ENCODE measurements at places on chromosomes 5 and 9. TPM values are rescaled to one million over a fixed set of nuclear protein-coding genes. Genes with fewer than 3 reads are reported as not detected.

DNA sequence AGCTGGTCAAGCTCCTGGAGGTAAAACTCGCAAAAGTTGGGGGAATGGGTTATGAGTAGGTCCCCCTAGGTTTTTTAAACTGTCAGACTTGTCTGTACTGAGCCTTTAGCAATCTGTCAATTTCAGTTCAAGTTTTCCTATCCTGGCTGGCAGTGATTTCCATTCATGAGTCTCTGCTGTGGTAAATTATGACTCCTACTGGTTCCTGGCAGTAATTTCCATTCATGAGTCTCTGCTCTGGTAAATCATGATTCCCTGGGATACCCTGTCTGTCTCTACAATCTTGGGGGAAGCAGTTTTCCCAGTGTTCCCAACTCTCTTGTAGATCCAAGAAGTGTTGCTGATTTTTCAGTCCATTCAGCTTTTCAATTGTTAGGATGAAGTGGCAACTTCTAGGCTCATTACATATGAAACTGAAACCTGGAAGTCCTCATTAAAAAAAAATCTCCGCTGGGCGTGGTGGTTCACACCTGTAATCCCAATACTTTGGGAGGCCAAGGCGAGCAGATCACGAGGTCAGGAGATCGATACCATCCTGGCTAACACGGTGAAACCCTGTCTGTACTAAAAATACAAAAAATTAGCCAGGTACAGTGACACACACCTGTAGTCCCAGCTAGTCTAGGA is 91.3 kb upstream of the GPBP1 start:
- peak; percentile 34 for DNase-seq

- no peak for DNase-seq
Measured at GRCh38 chr5:181205761-181206649, 1.0 kb upstream of the TRIM7 start.

DNA sequence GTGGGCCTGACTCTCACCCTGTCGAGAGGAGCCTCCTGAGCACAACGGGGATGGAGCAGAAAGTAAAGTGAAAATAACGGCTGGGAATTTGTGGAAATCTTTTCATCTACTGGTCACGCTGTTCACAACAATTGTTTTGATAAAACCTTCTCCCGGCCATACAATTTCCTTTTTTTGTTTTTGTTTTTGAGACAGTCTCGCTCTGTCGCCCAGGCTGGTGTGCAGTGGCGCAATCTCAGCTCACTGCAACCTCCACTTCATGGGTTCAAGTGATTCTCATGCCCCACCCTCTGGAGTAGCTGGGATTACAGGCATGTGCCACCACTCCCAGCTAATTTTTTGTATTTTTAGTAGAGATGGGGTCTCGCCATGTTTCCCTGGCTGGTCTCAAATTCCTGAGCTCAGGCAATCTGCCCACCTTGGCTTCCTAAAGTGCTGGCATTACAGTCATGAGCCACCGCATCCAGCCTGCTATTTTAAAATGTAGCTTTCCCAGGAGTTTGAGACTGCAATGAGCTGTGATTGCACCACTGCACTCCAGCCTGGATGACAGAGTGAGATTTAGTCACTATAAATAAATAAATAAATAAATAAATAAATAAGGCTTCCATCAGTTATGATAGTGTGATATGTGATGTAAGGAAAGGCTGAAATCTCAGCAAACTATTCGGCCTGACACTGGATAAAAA is 73.5 kb upstream of the PTGER4 start:
- no peak for DNase-seq

GRCh38 chr5:53006911-53007890 is 18.0 kb downstream of the ITGA2 start:
- DNase-seq = peak; percentile 62

The HSPB3 gene
- total RNA-seq = 12.3 TPM

DNA sequence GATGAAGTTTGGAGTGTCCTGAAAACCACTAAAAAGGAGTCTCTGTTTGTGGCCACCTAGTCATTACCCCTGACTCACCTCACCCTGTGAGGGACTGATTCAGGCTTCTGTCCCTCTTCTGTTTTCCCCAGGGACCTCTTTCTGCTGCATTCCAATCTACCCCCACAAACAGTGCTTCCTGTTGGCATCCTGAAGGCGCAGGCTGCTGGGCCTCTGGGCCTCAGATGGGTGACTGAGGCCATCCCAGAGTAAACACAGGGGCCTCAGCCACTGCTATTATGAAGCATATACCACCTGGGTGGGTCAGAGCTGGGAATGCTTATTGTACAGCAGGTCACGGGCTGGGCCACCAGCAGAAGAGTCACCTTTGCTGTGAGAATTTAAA is 20.0 kb downstream of the MORN5 start:
- peak; percentile 75 for DNase-seq

DNA sequence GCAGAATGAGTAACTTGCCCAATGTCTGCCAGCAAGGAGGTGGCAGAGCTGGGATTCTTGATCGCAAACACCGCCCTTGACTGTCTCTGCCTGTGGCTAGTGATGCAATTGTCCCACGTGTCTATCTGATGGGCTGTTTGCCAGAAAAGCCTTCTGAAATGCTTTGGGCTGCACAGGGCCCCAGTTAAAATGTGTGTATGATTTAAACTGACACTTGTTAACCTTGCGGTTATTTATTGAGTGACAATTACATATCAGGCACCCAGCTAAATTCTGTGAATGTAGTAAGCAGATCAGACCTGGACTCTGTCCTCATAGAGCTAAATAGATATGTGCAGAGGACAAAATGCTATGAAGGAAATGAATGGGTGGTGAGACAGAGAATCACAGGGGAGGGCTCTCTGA is 11.6 kb upstream of the IL12B start:
- DNase-seq = peak; percentile 93

GRCh38 chr5:66080664-66081063 is 63.4 kb upstream of the SREK1 start:
- peak; percentile 28 for DNase-seq

GRCh38 chr5:112671687-112672086 is 66.0 kb upstream of the APC start:
- DNase-seq = no peak

DNA sequence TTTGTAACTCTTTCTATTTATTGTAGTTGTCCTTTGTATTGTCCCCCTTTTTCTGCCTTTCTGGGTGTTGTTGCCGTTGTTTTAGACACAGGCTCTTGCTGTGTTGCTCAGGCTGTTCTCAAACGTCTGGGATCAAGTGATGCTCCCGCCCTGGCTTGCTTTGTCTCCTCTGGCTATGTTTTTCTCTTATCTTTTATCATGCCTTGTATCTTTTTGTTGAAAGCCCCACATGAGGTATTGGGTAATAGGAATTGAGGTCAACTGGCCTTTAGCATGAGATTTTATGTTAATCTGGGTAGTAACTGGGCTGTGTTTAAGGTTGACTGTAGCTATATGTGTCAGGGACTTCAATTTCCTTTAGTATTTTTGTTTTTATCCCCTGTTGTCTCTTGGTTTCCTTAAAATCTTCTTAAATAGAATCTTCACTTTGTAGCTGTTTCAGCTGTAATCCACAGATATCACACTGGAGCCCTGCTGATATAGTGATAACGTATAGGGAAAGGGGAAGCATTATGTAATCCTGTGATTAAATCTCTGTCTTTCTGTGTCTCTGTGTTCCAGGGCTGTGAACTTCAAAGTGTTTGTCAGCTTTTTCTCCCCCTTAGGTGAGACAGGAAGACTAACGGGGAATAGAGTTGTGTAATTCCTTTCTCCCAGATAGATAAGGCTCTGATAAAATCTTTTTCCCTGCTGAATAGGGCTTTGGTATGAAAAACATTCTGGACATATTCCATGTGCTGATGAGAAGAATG is 25.9 kb upstream of the CACNA1B start:
- no peak for DNase-seq

The NUTM2G gene
- not detected for total RNA-seq

- DNase-seq = no peak
Measured at GRCh38 chr5:112123086-112123485, 296.0 kb downstream of the EPB41L4A start.
